ENCODE measurements at places on chromosomes 11 and 22. TPM values are rescaled to one million over a fixed set of nuclear protein-coding genes. Genes with fewer than 3 reads are reported as not detected.

Gene DEFB131B
- total RNA-seq = not detected

Gene NLRP10
- 0.38 TPM for total RNA-seq

Gene DENND5A
- 122 TPM for total RNA-seq

Gene ABTB2
- 0.89 TPM for total RNA-seq

Gene FLRT1
- 0.54 TPM for total RNA-seq

Data from osteocyte (in vitro differentiated cells).